ENCODE measurements at places on chromosomes 2 and 18.

DNA sequence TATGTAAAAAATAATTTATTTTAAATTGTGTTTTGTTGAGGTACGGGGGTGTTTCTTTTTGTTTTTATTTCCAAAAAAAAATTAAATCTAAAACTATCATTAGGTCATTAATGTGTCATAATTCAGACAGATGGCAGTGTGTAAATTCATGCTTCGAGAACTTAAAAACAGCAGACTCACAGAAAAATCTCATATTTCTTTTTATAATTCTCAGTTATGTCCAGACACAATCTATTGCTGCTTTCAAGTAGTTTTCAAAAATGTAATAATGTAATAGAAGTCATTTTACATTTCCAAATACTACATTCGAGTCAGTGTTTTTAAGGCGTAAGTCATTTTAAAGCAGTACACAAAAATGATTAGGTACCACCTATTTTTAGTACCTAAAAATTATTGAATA lies 14.3 kb downstream of the IKZF2 start:
- DNase-seq: no peak

- DNase-seq: no peak
These were observed 173.3 kb downstream of the TRIB2 start for GRCh38 chr2:12890066-12890465.

GRCh38 chr2:236366397-236366796 lies 102.2 kb upstream of the ASB18 start:
- DNase-seq: peak; percentile 36

DNA sequence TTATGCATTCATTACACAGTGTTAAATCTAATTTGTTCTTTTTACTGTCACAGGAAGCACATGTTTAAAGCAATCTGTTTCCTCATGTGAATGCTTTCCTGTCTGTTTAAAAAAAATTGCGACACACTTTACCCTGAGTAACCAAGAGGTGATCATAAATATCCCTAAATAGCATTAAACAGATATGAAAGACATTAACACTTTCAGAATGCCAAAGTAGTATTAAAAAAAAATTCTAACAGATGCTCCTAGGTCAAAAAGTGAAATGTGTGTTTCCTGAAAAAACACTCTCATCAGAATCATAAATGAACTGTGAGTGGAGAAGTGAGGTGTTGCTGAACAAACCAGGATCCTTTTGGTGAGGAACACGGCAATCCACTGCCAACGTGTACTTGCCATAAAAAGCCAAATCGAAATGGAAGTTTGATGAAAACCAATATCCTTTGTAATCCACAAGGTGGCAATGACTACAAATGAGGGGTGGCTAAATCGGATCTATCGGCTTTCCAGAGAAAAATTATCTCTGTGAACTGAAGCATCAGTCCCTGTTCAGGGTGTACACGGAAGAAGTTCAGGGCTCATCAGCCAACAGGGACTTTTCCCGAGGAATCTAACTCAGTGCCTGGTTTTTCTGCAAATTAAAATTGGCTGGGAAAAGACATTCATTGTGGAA lies 248.9 kb downstream of the TCF4 start:
- no peak for DNase-seq

DNA sequence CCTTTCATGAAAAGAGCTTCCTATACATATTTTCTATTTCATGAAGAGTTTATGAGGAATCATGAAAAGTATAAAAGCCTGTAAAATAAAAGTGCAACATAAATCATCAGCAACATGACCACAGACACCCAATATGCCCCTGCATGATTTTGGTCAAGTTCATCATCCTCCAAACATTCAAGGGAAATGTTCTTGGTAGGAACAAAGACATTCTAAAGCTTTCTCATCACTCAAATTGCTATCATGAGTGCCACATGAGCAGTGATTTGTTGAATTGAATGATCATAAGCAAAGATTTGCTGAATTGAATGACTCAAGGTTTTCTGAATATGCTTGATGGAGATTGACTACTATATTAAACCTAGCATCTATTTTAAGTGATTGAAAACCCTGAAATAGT lies 172.2 kb downstream of the MBD2 start:
- DNase-seq: no peak

DNA sequence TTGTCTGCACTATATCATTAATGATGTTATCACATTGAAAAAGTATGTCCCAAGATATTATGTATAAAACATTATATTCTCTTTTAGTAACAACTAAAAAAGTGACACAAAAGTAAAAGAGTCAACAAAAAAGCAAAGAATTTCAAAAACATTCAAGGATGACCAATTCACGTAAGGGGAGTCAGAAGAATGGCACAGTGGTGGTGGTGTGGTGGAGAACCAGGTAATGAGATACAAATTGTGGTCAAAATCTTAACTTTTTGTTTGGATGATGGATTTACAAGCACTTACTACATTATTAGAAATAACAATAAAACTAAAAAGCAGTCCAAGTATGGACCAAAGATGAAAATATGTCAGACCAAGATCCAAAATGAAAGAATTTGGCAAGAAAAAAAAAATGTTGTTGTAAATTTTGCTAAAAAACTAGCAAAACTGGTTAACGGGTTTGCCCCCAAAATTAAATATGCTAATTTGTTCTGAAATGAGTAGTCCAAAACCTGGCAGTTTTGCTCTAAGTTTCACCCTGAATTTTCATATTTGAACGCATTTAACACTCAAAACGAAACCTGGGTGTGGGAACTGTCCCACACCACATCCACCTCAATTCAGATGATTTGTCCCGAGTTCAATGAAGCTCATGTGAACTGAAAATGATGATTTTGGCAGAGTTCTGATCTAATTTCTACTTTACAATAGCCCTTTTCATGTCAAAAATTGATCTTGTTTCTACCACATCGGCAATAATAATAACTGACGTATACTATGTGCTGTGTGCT lies 135.8 kb downstream of the IKZF2 start:
- peak; percentile 37 for DNase-seq

DNA sequence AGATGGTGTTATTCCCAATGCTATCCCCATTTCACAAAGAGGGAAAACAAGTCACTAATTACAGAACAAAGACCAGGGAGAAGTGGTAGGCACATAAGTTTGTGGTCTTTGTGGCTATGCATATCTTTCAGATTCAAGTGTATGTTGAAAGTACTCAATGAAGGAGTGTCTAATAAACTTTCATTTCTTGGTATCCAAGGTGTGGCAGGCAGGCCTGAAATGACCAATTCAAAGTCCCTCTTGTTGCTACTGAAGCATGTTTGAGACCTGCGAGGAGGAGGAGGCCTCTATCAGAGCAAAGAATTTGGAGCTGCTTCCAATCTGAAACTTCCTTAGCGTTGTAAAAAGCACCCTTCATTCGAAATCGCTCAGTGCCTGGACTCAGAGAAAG lies 60.9 kb upstream of the KLF7 start:
- DNase-seq: no peak

GRCh38 chr2:128069769-128070168 lies 21.2 kb upstream of the UGGT1 start:
- no peak for DNase-seq

DNA sequence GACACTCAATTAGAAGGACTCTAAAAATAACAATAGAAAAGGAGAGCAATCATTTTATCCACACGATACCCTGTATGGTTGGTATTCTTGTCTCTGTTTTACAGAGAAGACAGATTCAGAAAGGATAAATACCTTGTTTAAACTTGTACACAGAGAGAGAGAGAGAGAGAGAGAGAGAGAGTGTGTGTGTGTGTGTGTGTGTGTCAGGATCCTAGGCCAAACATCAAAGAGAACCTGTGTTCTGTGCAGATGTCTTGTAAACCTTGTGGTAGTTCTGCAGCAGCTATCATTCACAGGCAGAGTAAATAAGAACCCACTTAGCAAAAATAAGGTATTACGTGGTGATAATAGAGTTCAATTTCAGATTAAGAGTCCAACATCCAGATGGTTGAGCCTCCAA lies 4.3 kb upstream of the CRIM1 start:
- no peak for DNase-seq

GRCh38 chr2:63679252-63679855 lies 90.6 kb downstream of the MDH1 start:
- no peak for DNase-seq

DNA sequence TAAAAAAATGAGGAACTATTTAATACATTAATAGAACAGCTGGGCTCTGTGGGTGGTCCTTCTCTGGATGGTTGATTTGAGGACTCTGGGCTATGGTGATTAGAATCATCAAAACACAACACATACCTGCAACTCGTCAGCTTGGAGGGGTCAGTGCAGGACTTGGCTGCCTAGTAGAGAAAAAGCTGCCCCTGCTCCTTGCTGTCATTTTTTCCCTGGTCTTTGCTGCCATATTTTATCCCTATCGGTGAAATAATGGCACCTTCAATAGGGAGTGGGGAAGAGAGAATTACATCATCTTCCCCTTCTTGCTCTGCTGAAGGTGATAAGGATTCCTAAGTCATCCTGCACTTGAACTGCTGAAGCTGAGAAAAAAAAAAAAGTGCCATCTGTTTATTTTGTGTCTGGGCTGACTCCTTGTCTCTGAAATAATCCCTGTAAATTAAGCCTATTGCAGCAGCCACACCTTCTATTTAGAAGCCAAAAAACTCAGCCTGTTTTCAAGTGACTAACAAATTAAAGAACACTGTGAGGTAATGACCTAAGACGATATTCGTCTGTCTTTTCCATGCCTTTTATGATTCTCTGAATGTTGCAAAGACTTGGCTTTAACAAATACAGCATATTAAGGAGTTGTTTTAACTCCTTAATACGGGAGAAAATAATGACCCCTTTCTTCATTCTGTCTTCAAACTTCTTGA lies 89.3 kb downstream of the ACVR1 start:
- DNase-seq: no peak

DNA sequence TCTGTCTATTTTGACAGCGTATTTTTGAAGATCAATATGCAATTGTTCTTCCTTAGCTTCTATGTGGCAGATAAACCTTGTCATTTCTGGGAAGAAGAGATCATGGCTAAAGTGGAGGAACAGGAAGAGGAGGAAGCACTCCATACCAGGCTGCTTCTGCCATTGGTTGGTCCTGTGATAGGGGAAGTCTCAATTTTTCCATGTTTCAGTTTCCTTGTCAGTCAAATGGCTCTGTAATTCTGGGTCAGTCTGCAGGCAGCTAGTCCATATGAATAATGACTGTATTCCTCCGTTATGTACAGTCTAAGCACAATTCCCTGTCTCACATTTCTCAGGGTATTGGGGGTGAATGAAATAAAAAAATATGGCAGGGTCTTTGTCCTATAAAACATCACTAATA lies 277.6 kb upstream of the CXCR4 start:
- no peak for DNase-seq

GRCh38 chr2:229118336-229118735 lies 152.8 kb downstream of the PID1 start:
- DNase-seq: no peak

DNA sequence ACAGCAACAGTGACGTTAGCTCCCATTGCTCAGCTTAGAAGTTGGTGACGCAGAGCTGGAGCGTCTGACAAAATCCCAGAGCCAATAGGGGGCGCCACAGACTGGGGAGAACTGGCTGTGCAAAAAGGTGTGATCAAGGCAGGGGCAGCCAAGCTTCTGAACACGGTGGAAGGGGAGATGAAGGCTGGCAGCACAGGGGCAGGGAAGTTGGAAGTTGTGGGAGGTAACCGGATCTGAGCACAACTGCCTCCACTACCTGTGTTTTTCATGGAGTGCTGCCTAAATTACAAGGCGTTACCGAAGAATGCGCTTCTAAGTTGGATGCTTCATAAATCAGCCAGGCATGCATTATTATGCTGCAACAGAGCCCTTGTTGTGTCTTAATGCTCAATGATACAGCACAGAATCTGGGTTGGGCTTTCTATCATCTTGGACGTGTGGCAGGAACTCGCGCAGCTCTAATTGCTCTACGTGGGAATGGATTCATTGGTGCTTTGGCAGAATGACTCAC lies 370.0 kb downstream of the SLC4A3 start:
- no peak for DNase-seq

DNA sequence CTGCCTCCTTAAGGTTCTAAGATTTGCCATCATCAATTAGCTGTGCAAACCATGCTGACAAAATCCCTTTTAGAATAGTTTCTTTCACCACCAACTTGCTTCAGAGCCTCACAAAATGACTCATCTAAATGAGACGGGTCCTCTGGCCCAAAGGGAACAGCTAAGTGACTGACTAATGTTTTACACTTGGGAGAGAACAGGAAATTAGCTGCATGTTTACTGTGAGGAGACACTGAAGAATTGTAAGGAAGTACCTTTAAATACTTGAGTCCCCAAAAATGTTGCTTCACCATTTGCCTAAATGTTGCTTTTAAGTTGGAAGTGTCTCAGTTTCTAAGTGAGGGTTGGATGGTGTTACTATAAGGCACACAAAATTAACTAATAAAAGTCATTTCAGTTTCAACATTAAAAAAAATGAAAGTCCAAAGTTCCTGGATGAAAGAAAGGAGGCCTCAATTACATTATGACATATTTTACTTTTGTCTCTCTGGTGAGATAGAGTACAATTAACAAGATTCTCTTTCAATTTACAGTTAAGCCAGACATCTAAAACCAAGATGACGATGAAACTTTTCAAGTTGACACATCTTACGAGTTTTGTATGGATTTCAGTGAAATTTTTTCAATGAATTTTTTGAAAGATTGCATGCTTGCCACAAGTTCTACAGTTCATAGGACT lies 229.1 kb upstream of the FN1 start:
- DNase-seq: no peak

GRCh38 chr2:62826141-62826540 lies 120.6 kb downstream of the EHBP1 start:
- DNase-seq: no peak

Measured in CD4-positive, alpha-beta T cell treated with Interleukin-4 for 4 hours (primary cell).